Colonic mucosa (tissue), 4 donors: ENCODE measurements at places on chromosomes 3 and 15. TPM values are rescaled to one million over a fixed set of nuclear protein-coding genes. Genes with fewer than 3 reads are reported as not detected.

The GOLGA6L25 gene
- not detected for total RNA-seq

The GOLGA6L9 gene
- 3.0 TPM for total RNA-seq

The CPB1 gene
- 19.0 TPM for total RNA-seq

The SUCNR1 gene
- total RNA-seq = 0.05 TPM

The FETUB gene
- total RNA-seq = 0.22 TPM

The PLOD2 gene
- total RNA-seq = 66.7 TPM

The TP63 gene
- not detected for total RNA-seq

The SUCLG2 gene
- 114 TPM for total RNA-seq

The SLC27A2 gene
- 55.7 TPM for total RNA-seq

The RAD51 gene
- total RNA-seq = 30.5 TPM

The PLCH1 gene
- 8.2 TPM for total RNA-seq

The ACOX2 gene
- 14.6 TPM for total RNA-seq

The C2CD4B gene
- 2.6 TPM for total RNA-seq

The CADPS gene
- 6.1 TPM for total RNA-seq

The IQGAP1 gene
- 210 TPM for total RNA-seq

The SCAMP2 gene
- 204 TPM for total RNA-seq

The CHRNA5 gene
- 9.7 TPM for total RNA-seq

The SERPINI2 gene
- total RNA-seq = 0.40 TPM

The GOLGA8Q gene
- 0.15 TPM for total RNA-seq

The GP9 gene
- total RNA-seq = 0.37 TPM

The PAQR5 gene
- total RNA-seq = 71.1 TPM

The CA12 gene
- 339 TPM for total RNA-seq

The WDR72 gene
- total RNA-seq = 0.08 TPM

The LRRIQ4 gene
- total RNA-seq = not detected

The STXBP5L gene
- total RNA-seq = 0.74 TPM

The SCAANT1 gene
- not detected for total RNA-seq

The CCR1 gene
- 0.57 TPM for total RNA-seq

The WDR73 gene
- total RNA-seq = 24.3 TPM

The SMCO1 gene
- not detected for total RNA-seq

The FSIP1 gene
- total RNA-seq = 5.3 TPM

The GPR87 gene
- not detected for total RNA-seq

The NANOGP8 gene
- total RNA-seq = not detected

The GPR27 gene
- 0.61 TPM for total RNA-seq

The LIPC gene
- total RNA-seq = 13.8 TPM

The KLF15 gene
- total RNA-seq = 1.9 TPM

The COL6A5 gene
- total RNA-seq = not detected

The GOLGA6D gene
- total RNA-seq = not detected

The PLIN1 gene
- 0.90 TPM for total RNA-seq
